ENCODE measurements at places on chromosomes 1 and 21.

DNA sequence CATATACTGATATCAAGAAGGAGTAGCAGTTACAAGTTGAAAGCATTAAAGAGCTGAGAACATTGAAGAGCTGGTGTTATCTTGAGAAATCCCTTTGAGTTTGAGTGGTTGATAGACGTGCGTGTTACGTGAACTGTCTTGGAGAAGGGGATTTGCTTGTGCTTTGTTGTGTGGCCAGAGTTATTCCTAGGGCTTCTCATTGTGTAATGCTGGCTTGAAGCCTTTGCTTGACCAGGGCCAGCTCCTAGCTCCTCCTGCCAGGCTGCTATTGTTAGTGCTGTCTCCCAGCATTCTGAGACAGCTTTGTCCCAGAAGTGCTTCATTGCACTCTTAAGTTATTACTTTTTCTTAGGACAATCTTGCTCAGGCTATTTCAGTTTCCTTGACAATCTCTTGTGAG lies 116.2 kb upstream of the KCNK2 start:
- DNase-seq = no peak

DNA sequence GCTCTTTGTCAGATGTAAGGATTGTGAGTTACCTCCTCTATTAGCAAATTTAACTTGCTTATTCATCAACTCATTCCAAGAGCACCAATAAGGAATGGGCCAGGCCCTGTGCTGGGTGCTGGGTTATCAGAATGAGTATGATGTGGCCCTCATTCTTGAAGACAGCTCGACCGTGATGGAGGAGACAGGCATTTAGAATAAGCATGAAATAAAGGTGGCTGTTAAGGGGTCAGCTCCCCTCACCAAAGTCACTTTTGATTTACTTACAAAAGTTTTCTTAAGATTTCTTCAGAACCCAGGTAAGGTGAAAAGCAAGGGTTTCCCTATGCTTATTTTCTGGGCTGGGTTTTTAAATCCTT lies 15.3 kb upstream of the PADI1 start:
- no peak for DNase-seq

DNA sequence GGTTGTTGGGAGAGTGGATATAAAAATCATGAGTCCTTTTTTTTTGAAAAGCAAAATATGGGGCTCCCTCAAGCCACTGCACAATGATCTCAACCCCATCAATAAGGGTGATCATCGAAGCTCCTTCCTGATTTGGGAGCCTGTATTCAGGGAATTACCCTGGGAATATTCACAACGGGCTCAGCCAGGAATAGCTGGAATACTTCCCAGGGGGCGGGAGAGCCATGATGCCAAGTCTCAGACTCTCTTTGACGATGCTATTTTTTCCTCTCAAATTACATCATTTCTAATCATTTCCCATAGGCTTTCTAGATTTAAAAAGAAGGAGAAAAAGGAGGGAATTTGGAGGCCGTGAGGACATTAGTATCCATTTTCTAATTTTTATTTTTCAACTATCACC lies 18.4 kb downstream of the OLIG1 start:
- no peak for DNase-seq

DNA sequence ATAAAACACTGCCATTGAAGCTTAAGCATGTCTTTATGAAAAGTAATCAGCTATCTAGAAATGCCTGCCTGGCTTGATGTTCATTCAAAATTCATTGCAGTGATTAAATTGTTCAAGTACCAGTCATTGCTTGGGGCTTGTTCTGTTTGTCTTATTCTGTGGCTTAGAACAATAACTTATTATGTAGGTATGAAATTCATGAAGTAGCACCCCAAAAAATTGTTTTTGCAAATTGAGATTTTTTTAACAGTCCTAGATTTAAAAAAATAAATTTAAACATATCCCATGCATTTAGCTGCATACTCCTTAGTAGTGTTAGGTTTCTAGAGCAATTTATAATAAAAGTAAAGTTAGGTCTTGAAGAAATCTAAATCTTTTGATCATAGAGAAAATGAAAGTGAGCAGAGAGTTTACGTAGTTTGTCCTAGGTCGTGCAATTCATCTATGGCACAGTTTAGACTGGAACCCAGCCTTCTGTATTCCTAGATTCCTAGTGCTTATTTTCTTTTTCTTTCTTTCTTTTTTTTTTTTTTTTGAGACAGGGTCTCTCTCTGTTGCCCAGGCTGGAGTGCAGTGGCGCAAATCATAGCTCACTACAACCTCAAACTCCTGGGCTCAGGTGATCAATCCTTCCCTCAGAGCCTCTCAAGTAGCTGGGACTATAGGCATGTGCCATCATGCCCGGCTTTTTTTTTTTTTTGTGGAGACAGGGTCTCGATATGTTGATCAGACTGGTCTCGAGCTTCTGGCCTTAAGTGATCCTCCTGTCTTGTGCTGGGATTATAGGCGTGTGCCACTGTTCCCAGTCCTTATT lies 9.3 kb downstream of the MIER1 start:
- DNase-seq = no peak

DNA sequence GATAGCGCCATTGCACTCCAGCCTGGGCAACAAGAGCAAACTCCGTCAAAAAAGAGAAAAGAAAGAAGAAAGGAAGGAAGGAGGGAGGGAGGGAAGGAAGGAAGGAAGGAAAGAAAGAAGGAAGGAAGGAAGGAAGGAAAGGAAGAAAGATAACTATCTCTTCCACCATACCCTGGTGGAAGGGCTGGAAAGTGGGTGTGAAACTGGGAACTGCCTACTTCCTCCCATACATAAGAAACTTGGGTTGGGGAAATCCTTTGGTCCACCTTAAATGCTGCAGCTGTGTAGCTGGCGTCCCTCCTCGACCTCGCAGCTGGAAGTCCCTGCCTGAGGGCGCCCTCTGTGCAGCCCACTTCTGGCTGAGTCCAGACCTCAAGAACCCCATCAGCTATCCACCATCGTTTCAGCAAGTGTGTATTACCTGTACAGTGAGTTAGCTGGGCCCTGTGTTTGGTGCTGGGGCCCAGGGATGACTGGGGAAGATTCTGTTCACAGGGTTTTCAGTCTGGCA lies 4.6 kb upstream of the FAM167B start:
- DNase-seq = no peak

DNA sequence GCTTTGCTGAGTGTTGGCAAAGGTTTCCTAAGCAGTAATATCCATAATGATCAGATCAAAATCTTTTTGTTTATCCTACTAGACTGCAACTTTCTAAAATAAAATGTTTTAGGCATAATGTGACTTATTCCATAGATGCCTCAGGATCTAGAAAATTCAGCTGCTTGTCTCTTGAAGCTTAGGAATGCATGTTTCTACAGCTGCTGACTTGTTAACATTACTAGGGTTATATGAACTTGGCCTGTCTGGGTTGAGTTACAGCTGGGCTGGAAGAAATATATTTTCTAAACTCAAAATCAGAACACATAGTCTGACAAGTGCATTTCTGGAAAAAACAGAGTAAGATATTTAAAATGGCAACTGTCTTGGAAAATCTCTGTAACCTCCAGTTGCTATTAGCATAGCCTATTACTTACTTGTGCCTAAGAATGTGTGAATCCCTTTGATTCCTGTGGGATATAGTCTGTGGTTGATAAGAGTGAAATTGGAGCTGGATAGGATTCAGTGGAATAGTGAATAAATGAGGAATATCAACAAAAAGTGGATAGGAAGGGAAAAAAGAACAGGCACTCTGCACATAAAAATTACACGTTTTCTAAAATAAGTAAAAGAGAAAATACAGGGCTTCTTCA lies 61.2 kb downstream of the RGS4 start:
- no peak for DNase-seq
